Stimulated activated CD8-positive, alpha-beta memory T cell treated with anti-CD3 and anti-CD28 coated beads, Interleukin-2, amount 100 ng/mL, for 1 hour (primary cell): ENCODE measurements at places on chromosomes 4 and X.

DNA sequence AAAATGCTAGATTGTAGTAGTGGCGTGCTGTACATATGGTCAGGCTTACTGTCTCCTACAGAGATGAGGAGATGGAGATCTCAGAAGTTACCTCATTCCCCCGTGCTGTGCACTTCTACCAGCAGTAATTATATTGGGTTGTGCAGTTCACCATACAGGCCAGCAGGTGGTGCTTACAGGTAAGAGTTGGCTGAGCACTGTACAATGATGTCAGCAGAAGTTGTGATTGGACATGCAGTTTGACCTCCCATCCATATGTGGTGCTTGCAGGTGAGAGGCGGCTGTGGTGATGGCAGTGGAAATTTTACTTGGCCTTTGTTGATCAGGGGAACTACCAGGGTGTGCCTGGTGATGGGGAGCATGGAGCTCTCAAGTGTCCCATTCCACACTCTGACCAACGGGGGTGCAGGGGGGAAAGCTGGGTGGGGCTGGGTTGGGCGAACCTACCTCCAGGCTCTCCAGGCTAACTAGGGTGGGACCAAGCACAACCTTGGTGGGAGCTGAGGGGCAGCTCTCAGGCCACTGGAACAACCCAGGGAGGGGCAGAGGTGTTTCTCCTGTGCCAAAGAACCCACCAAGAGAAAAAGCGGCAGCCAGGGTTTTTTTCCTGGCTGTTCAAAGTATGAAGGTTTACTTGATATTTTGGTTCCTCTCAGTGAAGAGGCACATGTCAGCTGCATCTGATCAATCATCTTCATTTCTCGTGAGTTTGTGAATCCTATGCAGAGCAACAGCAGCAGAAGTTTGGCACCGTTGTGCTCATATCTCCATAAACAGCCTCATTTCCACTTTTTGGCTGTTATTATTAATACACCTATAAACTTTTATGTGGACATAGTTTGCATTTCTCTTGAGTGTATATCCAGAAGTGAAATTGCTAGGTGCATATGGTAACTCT is 73.8 kb upstream of the FREM3 start:
- DNase-seq = no peak

- no peak for DNase-seq
These were observed 57.2 kb downstream of the NKX6-1 start for GRCh38 chr4:84441758-84442377.

DNA sequence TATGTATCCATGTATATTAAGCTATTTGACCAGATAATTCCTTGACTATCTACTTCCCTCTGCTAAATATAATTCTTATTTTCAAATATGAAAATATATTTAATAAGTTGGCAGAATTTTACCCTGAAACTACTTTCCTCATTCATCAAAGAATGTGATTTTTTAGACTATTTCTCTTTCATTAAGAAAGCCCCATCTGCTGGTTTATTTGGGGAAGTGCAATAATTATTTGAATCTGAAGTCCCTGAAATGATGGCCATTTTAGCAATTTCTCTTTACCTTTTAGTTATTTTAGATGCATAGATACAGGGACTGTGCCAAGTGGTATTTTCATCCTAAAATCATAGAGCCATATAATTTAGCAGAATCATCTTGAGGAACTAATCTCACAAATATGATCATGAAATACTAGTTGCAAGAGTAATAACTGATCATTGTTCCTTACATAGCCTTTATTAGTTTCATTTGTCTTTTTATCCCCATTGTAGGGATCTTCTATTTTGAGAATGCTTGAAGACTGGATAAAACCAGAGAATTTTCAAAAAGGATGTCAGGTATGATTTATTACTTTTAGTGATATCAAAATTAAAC is 39.0 kb downstream of the ENPEP start:
- no peak for DNase-seq

DNA sequence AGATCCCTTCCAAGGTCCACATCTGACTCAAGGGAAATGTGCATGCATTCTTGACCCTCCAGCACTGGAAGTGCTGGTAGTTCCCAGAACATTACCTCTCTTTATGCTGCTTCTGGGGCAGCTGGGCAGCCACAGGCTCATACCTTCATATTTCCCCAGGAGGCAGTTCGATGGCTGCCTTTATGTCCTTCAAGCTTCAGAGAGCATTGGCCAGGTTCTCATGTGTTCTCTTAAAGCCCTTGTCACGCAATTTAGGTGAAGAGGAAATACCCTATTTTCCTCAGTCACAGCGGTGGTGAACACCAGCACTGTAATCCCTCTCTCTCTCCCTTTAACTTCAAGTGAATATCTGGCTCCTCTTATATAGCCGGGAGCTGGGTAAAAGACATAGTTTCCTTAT is 134.3 kb downstream of the MID1IP1 start:
- no peak for DNase-seq

GRCh38 chrX:123993904-123994635 is 32.6 kb downstream of the STAG2 start:
- no peak for DNase-seq

- DNase-seq = no peak
These were observed 45.5 kb upstream of the PRKG2 start for GRCh38 chr4:81260443-81261101.

- no peak for DNase-seq
These were observed at the start of gene SH3D19 for GRCh38 chr4:151325111-151325948. Gene SH3D19, minus strand, starts transcription at chr4:151325605. Its CDS starts 253 bp downstream, at chr4:151325352.

DNA sequence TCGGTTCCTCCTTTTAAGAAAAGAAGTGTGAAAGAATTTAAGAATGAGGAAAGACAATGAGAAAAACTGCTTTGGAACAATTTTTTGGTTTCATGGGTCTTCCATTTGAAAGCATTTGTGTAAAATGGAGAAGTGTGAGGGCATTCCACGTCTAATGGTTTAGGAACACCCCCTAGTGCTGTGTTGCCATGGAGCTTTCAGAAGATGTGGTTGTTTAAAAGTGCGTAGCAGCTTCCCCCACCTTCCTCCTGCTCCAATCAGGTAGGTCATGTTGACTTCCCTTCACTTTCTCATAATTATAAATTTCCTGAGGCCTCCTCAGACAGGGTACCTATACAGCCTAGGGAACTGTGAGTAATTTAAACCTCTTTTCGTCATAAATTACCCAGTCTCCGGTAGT is 50.0 kb downstream of the UGT2B10 start:
- no peak for DNase-seq

DNA sequence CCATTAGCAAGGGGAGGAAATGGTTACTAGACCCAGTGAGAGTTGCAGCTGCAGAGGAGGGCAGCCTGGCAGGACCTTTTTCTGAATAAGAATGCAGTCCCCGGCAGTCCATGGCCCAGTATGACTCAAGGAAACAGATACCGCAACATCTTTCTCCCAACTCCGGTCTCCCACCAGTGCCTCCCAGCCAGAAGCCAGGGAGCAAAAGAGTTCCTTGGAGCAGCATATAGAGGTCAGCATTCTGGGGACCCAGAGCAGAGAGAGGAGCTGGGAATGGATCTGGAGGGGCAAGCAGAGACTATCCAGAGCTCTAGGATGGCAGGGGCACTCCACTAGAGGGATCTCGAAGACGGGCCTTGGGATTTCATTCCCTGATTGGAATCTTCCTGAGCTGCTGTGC is 339.2 kb upstream of the AADAT start:
- DNase-seq = no peak

DNA sequence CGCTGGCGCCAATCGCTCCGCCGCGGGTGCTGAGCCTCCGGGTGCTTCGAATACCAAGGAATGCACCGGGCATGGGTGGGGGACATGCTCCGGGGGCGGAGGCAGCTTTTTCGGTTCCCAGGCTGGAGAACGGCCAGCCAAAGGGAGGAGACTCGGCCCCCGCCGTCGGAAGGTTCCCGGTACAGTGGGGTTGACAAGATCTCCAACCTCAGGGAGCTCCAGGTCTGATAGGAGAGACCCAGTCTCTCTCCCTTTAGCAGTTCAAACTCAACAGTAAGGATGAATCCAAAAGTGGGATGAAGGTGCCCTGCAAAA is 29.1 kb upstream of the BCORL1 start:
- no peak for DNase-seq

DNA sequence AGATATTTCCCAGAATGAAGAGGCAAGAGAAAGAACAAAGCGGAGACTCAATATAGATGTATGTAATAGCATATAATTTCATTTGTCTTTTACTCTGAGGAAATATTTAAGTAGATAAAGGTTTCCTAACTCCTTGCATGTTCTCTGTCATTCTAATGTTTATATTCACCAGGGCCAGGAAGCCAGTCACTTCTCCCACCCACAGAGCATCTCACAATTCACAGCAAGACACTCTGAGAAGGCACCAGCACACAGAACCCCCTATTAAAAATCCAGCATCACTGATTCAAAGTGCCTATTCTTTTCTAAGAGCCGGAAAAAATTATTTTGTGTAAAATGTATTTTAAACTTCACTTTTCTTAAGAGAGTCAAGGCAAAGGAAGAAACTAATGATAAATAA is 927.1 kb downstream of the C4orf33 start:
- no peak for DNase-seq

DNA sequence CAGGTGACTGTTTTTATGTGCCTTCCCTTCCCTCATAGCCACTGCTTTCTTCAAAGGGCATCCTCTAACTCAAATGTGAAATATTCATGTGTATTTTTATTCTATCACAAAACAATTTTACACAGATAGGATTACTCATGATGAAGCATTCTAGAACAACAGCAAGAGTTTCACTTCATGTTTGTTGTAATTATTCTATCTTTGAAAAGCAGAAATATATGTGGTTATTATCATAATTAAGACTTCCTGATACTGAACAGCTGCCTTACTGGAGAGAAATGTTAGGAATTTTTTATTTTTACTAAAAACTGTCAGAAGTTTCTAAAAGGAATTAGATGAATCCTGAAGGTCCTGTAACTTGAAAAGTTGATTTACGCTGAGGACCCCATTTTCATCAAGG is 229.1 kb downstream of the PALLD start:
- no peak for DNase-seq

DNA sequence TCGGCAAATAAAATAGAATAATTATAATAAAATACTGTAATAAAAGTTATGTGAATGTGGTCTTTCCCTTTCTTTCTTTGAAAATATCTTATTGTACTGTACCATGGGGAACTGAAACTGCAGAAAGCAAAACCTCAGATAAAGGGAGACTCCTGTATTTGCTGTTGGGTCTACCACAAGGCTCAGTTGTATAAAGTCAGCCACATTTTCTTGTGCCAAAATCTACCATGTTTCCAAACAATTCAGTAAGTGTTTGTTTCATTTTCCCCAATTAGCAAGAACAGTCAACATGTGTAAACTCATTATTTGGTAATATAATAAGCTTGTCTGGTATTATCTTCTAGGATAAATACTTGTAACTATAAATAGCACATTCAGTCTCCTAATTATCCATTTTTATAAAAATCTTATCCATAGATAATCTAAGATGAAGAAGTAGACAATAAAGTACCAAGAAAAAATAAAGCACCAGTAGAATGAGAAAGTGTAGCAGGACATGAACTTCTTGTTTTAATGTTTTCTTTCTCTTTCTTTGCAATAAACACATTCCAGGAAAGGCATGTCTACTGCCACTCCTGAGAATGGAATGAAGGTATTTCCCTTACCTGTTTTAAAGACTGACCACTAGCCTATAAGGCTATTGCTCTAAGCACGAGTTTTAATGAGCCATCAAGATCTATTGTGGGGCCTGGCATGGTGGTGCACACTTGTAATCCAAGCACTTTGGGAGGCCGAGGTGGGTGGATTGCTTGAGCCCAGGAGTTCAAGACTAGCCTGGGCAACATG is 15.0 kb upstream of the OTUD4 start:
- no peak for DNase-seq

GRCh38 chr4:19358015-19358414 is 893.7 kb upstream of the SLIT2 start:
- DNase-seq = no peak

GRCh38 chrX:148728901-148729300 is 228.5 kb downstream of the AFF2 start:
- no peak for DNase-seq
